Naive thymus-derived CD8-positive, alpha-beta T cell (primary cell): ENCODE measurements at places on chromosomes 6 and 20. TPM values are rescaled to one million over a fixed set of nuclear protein-coding genes. Genes with fewer than 3 reads are reported as not detected.

DNA sequence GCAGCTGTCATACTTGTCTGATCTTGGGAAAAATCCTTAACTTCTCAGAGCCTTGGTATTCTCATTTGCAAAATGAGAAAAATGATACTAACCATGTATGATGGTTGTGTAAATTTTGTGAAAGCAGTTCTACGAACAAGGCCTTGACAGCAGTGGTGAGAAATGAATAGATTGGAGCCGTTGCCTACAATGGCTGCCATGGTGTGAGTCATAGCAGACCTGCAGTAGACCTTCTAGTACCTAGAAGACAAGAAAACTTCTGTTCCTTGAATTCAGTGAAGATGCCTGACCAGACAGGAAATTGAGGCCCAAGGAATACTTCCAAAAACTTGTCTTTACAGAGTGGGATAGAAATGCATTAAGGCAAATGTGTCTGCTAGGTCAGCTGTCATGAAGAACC, 338.9 kb downstream of the QKI start:
- H3K36me3 ChIP-seq: peaks cover 6% of the 10 kb centered on the region
- H3K4me1 ChIP-seq: peaks cover 53% of the 10 kb centered on the region
- peaks cover 36% of the 10 kb centered on the region for H3K27me3 ChIP-seq
- no peak overlapping the region for H3K4me3 ChIP-seq
- no peak overlapping the region for H3K27ac ChIP-seq
- DNase-seq: no peak

RSPO4 gene
- 0.70 TPM for total RNA-seq

GRCh38 chr6:16481697-16482399, 243.5 kb downstream of the GMPR start:
- peaks cover 67% of the 10 kb centered on the region for H3K4me1 ChIP-seq
- peaks cover 2% of the 10 kb centered on the region for H3K36me3 ChIP-seq
- peak; percentile 62 for DNase-seq
- peak overlapping the region; percentile 52 for H3K4me3 ChIP-seq

DNA sequence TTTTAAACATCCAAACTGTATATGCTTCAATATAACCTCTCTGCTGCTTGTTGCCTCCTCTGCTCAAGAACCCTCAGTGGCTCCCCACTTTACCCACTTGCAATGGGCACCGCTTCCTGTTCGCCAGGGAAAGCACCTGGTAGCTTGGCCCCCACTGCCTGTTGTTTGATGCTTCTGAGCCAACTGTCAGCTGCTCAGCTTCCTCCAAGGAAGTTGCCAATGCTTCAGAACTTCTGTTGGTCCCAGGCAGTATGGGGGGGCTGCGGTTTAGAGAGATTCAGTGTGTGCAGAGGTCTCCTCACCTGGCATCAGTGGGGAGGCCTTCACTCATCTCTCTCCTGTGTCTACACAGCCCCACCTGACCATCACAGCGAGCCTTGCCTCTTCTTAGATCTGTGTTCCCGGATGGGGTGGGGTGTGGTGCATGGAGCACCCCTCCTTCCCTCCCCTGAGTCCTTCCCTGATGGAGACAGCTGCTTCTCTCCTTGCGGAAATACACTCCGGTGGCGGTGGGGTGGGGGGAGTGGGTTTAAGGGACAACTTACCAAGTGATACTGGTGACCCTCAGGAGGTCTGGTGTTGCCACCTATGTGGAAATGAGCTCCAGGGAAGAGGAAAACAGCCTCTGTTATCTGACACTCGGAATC, 308.1 kb downstream of the CDH26 start:
- H3K27me3 ChIP-seq: no peaks in the 10 kb centered on the region
- peak; percentile 42 for DNase-seq
- peak overlapping the region; percentile 82 for H3K27ac ChIP-seq
- no peak overlapping the region for H3K4me3 ChIP-seq
- H3K36me3 ChIP-seq: no peaks in the 10 kb centered on the region

DNA sequence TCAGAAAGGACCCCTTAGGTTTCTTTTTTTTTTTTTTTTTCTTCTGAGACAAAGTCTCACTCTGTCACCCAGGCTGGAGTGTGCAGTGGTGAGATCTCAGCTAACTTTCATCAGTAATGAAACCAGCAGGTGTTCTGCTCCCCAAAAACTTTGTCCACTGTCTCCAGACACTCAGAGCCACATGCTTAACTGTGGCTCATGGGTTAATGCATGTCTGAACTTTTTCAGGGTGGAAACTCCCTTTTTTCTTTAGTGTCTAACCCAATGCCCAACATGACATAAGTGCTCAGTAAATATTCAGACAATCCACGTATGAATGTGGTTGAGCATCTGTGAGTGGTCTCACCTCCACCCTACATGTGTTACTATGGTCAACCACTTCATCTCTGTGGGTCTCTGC, 45.4 kb downstream of the MYB start:
- no peak for DNase-seq
- H3K4me1 ChIP-seq: peaks cover 20% of the 10 kb centered on the region
- H3K4me3 ChIP-seq: no peak overlapping the region
- no peaks in the 10 kb centered on the region for H3K36me3 ChIP-seq
- no peaks in the 10 kb centered on the region for H3K27me3 ChIP-seq

TDRD6 gene
- 0.26 TPM for total RNA-seq

RAB23 gene
- 0.73 TPM for total RNA-seq

CFAP61 gene
- not detected for total RNA-seq

SFTA2 gene
- total RNA-seq: not detected

MAN1A1 gene
- 9.9 TPM for total RNA-seq

GRCh38 chr6:104705095-104705707, 154.5 kb downstream of the HACE1 start:
- H3K4me1 ChIP-seq: peaks cover 10% of the 10 kb centered on the region
- H3K27ac ChIP-seq: peak overlapping the region; percentile 1
- DNase-seq: no peak
- no peaks in the 10 kb centered on the region for H3K36me3 ChIP-seq
- H3K4me3 ChIP-seq: peak overlapping the region; percentile 66
- H3K27me3 ChIP-seq: no peaks in the 10 kb centered on the region

DNA sequence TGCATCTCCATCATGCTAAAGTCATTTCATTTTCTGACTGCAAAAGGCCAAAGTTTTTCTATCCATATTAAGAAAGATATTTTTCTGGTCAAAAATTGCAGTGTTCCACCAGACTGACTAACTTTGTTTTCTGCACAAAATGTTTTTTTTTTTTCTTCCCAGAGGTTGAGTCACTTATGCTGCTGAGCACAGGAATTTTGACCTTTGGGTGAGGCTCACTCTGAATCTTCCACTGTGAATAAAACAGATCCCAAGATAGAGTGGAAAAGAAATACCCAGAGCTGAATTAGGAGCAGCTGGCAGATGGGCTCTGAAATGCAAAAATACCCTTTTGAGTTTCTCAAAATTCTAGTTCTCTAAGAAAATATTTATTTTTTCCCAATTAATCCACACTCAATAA, 996.8 kb downstream of the KIF16B start:
- no peak overlapping the region for H3K4me3 ChIP-seq
- DNase-seq: no peak
- H3K4me1 ChIP-seq: no peaks in the 10 kb centered on the region
- no peaks in the 10 kb centered on the region for H3K27me3 ChIP-seq
- H3K36me3 ChIP-seq: no peaks in the 10 kb centered on the region

- no peak for DNase-seq
- no peaks in the 10 kb centered on the region for H3K27me3 ChIP-seq
- H3K36me3 ChIP-seq: peaks cover 54% of the 10 kb centered on the region
- no peak overlapping the region for H3K4me3 ChIP-seq
- peaks cover 18% of the 10 kb centered on the region for H3K4me1 ChIP-seq
- H3K27ac ChIP-seq: no peak overlapping the region
Measured at GRCh38 chr6:20655317-20655716, 121.1 kb downstream of the CDKAL1 start.

GRCh38 chr6:105522626-105523322, 119.9 kb upstream of the PREP start:
- no peak for DNase-seq
- no peaks in the 10 kb centered on the region for H3K36me3 ChIP-seq
- H3K27me3 ChIP-seq: peaks cover 7% of the 10 kb centered on the region
- H3K4me3 ChIP-seq: no peak overlapping the region
- H3K4me1 ChIP-seq: no peaks in the 10 kb centered on the region

GRCh38 chr6:7978736-7979135, 68.1 kb upstream of the TXNDC5 start:
- peaks cover 2% of the 10 kb centered on the region for H3K36me3 ChIP-seq
- H3K27me3 ChIP-seq: peaks cover 7% of the 10 kb centered on the region
- no peak overlapping the region for H3K27ac ChIP-seq

DNA sequence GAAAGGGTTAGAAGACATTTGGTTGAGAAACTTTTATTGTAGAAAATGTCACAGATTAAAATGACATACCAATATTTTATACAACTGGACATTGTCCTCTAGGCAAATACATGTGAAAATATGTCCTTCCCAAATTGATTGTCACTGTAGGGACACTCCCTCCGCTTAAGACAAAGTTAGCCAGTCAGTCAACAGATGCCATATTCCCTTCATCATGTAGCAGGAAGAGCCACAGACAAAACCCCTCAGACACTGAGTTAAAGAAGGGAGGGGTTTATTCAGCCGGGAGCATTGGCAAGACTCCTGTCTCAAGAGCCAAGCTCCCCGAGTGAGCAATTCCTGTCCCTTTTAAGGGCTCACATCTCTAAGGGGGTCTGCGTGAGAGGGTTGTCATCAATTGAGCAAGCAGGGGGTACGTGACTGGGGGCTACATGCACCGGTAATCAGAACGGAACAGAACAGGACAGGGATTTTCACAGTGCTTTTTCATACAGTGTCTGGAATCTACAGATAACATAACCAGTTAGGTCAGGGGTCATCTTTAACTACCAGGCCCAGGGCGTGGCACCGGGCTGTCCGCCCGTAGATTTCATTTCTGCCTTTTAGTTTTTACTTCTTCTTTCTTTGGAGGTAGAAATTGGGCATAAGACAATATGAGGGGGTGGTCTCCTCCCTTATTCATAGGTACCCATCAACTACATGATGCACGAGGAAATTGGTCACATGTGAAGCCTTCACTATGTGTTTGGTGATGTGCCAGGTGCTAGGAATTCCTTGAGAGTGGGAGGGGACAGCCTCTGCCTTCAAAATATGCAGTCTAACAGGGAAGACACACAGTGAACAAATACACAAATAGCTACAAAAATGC, 155.7 kb upstream of the CDYL start:
- H3K27me3 ChIP-seq: peaks cover 7% of the 10 kb centered on the region
- no peaks in the 10 kb centered on the region for H3K4me1 ChIP-seq
- no peak overlapping the region for H3K4me3 ChIP-seq

GRCh38 chr6:87237804-87238203, 82.4 kb downstream of the ZNF292 start:
- no peaks in the 10 kb centered on the region for H3K27me3 ChIP-seq
- peaks cover 2% of the 10 kb centered on the region for H3K4me1 ChIP-seq
- peaks cover 13% of the 10 kb centered on the region for H3K36me3 ChIP-seq
- H3K27ac ChIP-seq: no peak overlapping the region
- H3K4me3 ChIP-seq: no peak overlapping the region
- peak; percentile 16 for DNase-seq

- no peaks in the 10 kb centered on the region for H3K36me3 ChIP-seq
- H3K4me1 ChIP-seq: no peaks in the 10 kb centered on the region
- H3K27me3 ChIP-seq: peaks cover 2% of the 10 kb centered on the region
- no peak for DNase-seq
Measured at GRCh38 chr6:123022975-123023374, 26.9 kb downstream of the CLVS2 start.

HTR1B gene
- not detected for total RNA-seq

- peaks cover 5% of the 10 kb centered on the region for H3K4me1 ChIP-seq
- no peaks in the 10 kb centered on the region for H3K27me3 ChIP-seq
- no peak overlapping the region for H3K27ac ChIP-seq
- peak; percentile 81 for DNase-seq
Measured at GRCh38 chr20:63580796-63581461, 6.9 kb upstream of the HELZ2 start.

DNA sequence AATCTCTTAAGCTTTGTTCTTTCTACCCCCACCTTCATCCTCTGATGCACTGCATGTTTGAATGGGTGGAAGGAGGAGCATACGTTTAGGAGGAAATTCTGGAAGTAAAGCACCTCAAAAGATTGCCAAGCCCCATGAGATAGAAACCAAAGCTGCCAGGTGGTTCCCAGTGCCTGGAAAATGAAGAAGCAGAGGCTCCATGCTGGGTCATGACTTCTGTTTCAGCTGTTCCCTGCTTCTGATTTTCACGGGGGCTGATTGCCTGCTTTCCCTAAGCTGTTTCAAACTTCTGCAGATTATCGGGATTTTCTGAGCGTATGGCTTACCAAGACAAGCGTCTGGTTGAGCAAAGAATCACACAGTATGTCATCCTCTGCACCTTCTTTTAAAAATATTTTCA, 87.5 kb upstream of the SYNDIG1 start:
- H3K4me3 ChIP-seq: no peak overlapping the region
- no peaks in the 10 kb centered on the region for H3K27me3 ChIP-seq
- peaks cover 5% of the 10 kb centered on the region for H3K4me1 ChIP-seq
- no peak overlapping the region for H3K27ac ChIP-seq
- no peaks in the 10 kb centered on the region for H3K36me3 ChIP-seq
- DNase-seq: no peak

SDC4 gene
- 0.25 TPM for total RNA-seq

DNA sequence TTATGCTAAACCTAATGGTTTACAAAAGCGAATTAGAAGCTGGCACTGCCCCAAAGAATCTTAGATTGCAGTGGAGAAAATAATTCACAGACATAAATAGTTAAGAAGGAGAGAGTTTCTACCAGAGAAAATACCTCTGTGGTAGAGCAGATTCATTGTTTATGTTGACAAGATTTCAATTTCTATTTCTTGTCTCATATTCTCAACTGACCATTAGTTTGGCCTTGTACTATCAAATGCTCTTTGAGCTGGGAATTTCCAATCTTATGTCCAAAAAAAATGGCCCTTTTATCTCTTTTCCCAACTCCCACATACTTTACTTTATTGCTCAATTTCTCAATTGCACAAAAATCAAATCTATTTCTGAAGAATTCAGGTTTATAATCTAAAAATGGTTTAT, 804.1 kb upstream of the CITED2 start:
- H3K4me3 ChIP-seq: no peak overlapping the region
- H3K27me3 ChIP-seq: no peaks in the 10 kb centered on the region
- no peak overlapping the region for H3K27ac ChIP-seq
- H3K4me1 ChIP-seq: no peaks in the 10 kb centered on the region

C20orf144 gene
- total RNA-seq: 0.47 TPM

SRXN1 gene
- 2.4 TPM for total RNA-seq

- no peak overlapping the region for H3K27ac ChIP-seq
- peaks cover 8% of the 10 kb centered on the region for H3K4me1 ChIP-seq
- no peak for DNase-seq
- no peak overlapping the region for H3K4me3 ChIP-seq
Measured at GRCh38 chr6:152943260-152943897, 39.5 kb downstream of the FBXO5 start.

- peaks cover 12% of the 10 kb centered on the region for H3K36me3 ChIP-seq
- H3K27me3 ChIP-seq: no peaks in the 10 kb centered on the region
- no peak for DNase-seq
Measured at GRCh38 chr6:18186033-18186432, 30.8 kb downstream of the KDM1B start.

DNA sequence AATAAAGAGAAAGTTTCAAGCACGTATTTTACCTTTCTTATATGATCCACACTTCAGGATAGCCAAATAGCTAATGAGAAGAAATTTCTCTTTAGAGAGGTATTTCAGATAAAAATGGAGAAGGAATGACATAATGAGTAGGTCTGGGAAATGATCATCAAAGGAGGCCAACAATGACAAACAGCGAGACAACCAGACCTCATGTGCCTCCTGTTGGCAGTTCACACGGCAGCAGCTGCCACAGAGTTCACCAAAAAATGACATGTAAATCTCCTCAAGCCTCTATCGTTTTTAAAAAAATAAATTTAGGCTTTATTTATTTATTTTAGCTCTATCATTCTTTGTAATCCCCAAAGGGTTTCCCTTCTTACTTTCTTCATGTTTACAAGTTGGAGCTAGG, 47.7 kb downstream of the SLC2A12 start:
- no peak overlapping the region for H3K27ac ChIP-seq
- peaks cover 12% of the 10 kb centered on the region for H3K27me3 ChIP-seq
- no peaks in the 10 kb centered on the region for H3K4me1 ChIP-seq
- DNase-seq: no peak

PDYN gene
- not detected for total RNA-seq
